ENCODE measurements at places on chromosomes 2 and 18. TPM values are rescaled to one million over a fixed set of nuclear protein-coding genes. Genes with fewer than 3 reads are reported as not detected.

The APCDD1 gene
- 0.09 TPM for total RNA-seq

The INHA gene
- total RNA-seq, result 0.18 TPM

The C2orf80 gene
- not detected for total RNA-seq

The BAZ2B gene
- total RNA-seq, result 72.3 TPM

The GFPT1 gene
- total RNA-seq, result 47.4 TPM

The STARD7 gene
- 170 TPM for total RNA-seq

The SNTG2 gene
- total RNA-seq, result not detected

The POTEC gene
- not detected for total RNA-seq

Data from fibroblast of the aortic adventitia (primary cell).